ENCODE measurements at places on chromosomes 1 and 21.

GRCh38 chr1:110245876-110246620, 35.9 kb downstream of the KCNC4 start:
- H3K4me3 ChIP-seq, result no peak overlapping the region
- no peaks in the 10 kb centered on the region for H3K27me3 ChIP-seq
- no peaks in the 10 kb centered on the region for H3K36me3 ChIP-seq
- no peak overlapping the region for H3K27ac ChIP-seq
- DNase-seq, result no peak

- DNase-seq, result no peak
- no peaks in the 10 kb centered on the region for H3K27me3 ChIP-seq
- H3K27ac ChIP-seq, result no peak overlapping the region
- peaks cover 7% of the 10 kb centered on the region for H3K4me1 ChIP-seq
These were observed 74.6 kb downstream of the NENF start for GRCh38 chr1:212507369-212507768.

GRCh38 chr1:228304766-228305395, 97.0 kb downstream of the OBSCN start:
- no peaks in the 10 kb centered on the region for H3K4me1 ChIP-seq
- H3K4me3 ChIP-seq, result no peak overlapping the region
- H3K36me3 ChIP-seq, result no peaks in the 10 kb centered on the region
- no peak for DNase-seq
- no peak overlapping the region for H3K27ac ChIP-seq
- no peaks in the 10 kb centered on the region for H3K27me3 ChIP-seq

DNA sequence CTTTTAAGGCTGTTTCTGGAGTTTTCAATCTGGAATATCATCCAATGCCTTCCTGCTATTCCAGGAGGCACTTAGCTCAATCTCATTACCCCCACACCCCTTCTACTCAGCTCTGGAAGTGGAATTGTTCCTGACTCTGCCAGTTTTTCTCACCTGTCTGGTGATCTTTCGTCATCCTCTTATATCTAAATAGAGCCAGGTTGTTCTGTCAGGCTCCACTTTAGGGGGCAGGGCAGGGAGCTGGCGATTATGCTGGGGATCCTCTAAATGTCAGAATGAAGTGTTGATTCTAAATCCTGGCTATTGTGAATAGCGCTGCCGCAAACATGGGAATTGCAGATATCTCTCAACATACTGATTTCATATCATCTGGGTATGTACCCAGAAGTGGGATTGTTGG, 63.6 kb upstream of the ETV3 start:
- H3K36me3 ChIP-seq, result no peaks in the 10 kb centered on the region
- H3K27ac ChIP-seq, result no peak overlapping the region
- no peaks in the 10 kb centered on the region for H3K27me3 ChIP-seq
- no peak for DNase-seq

- no peaks in the 10 kb centered on the region for H3K27me3 ChIP-seq
- H3K27ac ChIP-seq, result no peak overlapping the region
- no peaks in the 10 kb centered on the region for H3K36me3 ChIP-seq
- H3K4me1 ChIP-seq, result no peaks in the 10 kb centered on the region
These were observed 5.0 kb upstream of the CLCNKB start for GRCh38 chr1:16038620-16038912.

- H3K27ac ChIP-seq, result no peak overlapping the region
- H3K27me3 ChIP-seq, result no peaks in the 10 kb centered on the region
- H3K4me3 ChIP-seq, result no peak overlapping the region
- H3K36me3 ChIP-seq, result no peaks in the 10 kb centered on the region
These were observed 34.4 kb upstream of the COP1 start for GRCh38 chr1:176241385-176242015.

GRCh38 chr1:8017495-8018197, 8.5 kb downstream of the ERRFI1 start:
- peaks cover 6% of the 10 kb centered on the region for H3K36me3 ChIP-seq
- no peak overlapping the region for H3K4me3 ChIP-seq
- DNase-seq, result peak; percentile 80
- no peaks in the 10 kb centered on the region for H3K27me3 ChIP-seq
- no peak overlapping the region for H3K27ac ChIP-seq

DNA sequence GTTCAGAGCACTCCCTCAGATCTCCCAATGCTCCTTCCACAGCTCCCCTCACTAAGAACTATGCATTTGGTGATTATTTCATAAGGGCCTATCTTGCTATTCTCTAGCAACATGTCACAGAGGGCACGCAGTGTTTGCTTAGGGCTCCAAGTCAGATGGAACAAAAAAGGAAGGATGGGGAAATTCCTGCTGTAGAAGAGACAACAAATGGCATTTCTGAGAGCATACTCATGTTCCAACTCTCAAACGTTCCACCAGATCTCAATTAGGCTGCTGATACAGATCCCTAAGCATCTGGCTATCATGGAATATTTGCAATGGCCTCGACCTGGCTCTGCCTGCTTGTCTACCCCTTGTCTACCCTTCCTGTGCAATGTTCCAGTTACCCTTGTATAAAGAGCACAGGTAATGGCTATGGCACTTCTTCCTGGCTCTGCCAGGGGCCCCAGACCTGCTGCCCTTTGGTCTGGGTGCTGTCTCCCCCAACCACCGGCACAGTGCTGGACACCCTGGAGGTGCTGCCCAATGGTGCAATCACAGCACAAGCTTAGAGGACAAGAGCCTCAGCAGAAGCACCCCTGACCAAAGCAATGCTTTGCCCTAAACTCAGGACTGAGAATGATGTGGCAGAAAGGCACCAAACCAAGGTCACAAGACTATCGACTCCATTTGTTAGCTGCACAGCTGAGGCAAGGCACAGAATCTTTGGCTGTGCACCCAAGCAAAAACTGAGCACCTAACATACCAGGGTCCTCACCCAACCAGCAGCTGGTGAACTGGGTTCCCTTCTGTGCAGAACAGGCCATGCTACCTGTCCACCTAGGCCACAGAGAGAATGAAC, 3.6 kb downstream of the PARP1 start:
- H3K4me1 ChIP-seq, result peaks cover 22% of the 10 kb centered on the region
- H3K27me3 ChIP-seq, result no peaks in the 10 kb centered on the region
- peak; percentile 37 for DNase-seq
- peak overlapping the region; percentile 0 for H3K27ac ChIP-seq
- peaks cover 13% of the 10 kb centered on the region for H3K36me3 ChIP-seq
- H3K4me3 ChIP-seq, result no peak overlapping the region

DNA sequence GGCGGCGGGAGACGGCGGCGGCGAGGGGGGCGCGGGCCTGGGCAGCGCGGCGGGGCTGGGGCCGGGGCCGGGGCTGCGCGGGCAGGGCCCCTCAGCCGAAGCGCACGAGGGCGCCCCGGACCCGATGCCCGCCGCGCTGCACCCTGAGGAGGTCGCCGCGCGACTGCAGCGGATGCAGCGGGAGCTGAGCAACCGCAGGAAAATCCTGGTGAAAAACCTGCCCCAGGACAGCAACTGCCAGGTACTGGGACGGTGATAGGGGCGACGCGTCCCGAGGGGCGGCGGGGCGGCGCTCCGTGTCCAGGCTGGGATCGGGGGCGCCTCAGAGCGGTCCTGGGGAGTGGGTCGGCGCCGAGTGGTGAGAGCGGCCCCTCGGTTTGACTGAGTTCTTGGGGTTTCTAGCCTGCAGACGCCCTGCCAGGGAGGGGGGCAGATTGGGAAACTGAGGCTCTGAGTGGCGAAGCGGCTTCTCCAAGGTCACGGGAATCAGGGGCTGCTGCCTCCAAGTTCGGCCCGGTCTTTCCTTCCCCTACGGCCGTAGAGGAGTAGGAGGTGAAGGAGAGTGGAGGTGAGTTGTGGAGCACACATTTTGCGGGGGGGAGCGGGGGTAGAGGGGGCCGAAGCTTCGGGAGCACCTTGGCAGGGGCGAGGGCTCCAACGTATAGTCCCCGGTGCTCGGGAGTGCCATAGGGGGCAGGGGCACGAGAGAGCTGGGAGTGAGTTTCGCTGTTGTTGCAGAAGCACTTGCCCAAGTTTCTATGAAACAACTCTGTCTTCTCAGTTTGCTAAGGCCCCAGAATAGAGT, 508 bp downstream of the RAVER2 start:
- no peaks in the 10 kb centered on the region for H3K27me3 ChIP-seq
- no peaks in the 10 kb centered on the region for H3K4me1 ChIP-seq
- H3K27ac ChIP-seq, result peak overlapping the region; percentile 57
- peak overlapping the region; percentile 84 for H3K4me3 ChIP-seq
- H3K36me3 ChIP-seq, result no peaks in the 10 kb centered on the region

- no peak overlapping the region for H3K4me3 ChIP-seq
- no peak overlapping the region for H3K27ac ChIP-seq
- H3K36me3 ChIP-seq, result no peaks in the 10 kb centered on the region
- DNase-seq, result peak; percentile 14
These were observed 365.7 kb upstream of the USP24 start for GRCh38 chr1:55580845-55581332.

GRCh38 chr1:115782571-115783281, 14.2 kb upstream of the CASQ2 start:
- no peaks in the 10 kb centered on the region for H3K36me3 ChIP-seq
- H3K27me3 ChIP-seq, result no peaks in the 10 kb centered on the region
- DNase-seq, result peak; percentile 97
- H3K4me1 ChIP-seq, result no peaks in the 10 kb centered on the region

DNA sequence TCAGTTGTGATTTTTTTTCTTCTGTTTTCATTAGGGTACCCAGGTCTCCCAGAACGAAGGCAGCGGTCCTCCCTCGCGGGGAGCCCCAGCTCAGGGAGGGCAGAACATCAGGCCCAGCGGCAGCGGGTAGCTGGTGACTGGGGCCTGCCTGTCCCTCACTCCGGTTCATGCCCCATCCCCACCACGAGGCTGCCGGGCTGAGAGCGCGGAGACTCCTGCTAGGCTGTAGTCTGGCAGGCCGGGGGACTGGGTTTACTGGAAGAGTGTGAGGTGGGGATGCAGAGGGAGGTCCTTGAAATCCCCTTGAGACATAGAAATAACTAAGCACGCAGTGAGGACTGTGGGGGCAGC, 10.5 kb downstream of the BRINP2 start:
- peaks cover 4% of the 10 kb centered on the region for H3K4me1 ChIP-seq
- no peak overlapping the region for H3K27ac ChIP-seq
- peaks cover 5% of the 10 kb centered on the region for H3K27me3 ChIP-seq
- H3K4me3 ChIP-seq, result no peak overlapping the region
- H3K36me3 ChIP-seq, result no peaks in the 10 kb centered on the region

GRCh38 chr21:43767984-43768867, 7.9 kb downstream of the CSTB start:
- DNase-seq, result peak; percentile 69
- no peak overlapping the region for H3K4me3 ChIP-seq
- H3K27me3 ChIP-seq, result no peaks in the 10 kb centered on the region
- H3K4me1 ChIP-seq, result peaks cover 5% of the 10 kb centered on the region
- H3K27ac ChIP-seq, result no peak overlapping the region
- peaks cover 2% of the 10 kb centered on the region for H3K36me3 ChIP-seq

GRCh38 chr1:26263212-26263611, 16.7 kb upstream of the SH3BGRL3 start:
- no peaks in the 10 kb centered on the region for H3K27me3 ChIP-seq
- peaks cover 6% of the 10 kb centered on the region for H3K36me3 ChIP-seq
- no peak overlapping the region for H3K4me3 ChIP-seq
- H3K4me1 ChIP-seq, result no peaks in the 10 kb centered on the region

GRCh38 chr1:66386712-66387111, 147.2 kb upstream of the SGIP1 start:
- H3K27ac ChIP-seq, result no peak overlapping the region
- H3K4me1 ChIP-seq, result peaks cover under 1% of the 10 kb centered on the region
- H3K27me3 ChIP-seq, result no peaks in the 10 kb centered on the region
- no peaks in the 10 kb centered on the region for H3K36me3 ChIP-seq
- H3K4me3 ChIP-seq, result no peak overlapping the region
- DNase-seq, result no peak

- no peaks in the 10 kb centered on the region for H3K27me3 ChIP-seq
- no peaks in the 10 kb centered on the region for H3K4me1 ChIP-seq
- no peak overlapping the region for H3K4me3 ChIP-seq
- no peak overlapping the region for H3K27ac ChIP-seq
These were observed 54.9 kb downstream of the KCNK1 start for GRCh38 chr1:233668725-233669294.

DNA sequence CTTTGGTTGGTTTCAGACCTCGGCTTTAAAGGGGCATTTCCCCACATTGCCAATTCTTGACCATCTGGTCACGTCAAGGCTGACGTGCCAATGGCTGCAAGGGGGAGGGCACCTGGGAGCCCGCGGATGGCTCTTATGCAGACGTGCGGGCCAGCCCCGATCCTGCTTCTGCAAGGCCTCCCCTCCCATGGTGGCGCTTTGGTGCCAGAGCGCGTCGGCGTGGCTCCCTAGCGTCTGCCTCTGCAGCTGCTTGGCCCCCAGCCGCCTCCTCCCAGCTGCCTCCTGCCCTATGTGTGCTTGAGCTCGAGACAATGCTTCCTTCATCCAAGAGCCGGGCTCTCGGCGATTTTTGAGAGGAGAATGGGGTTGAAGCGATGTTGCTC, 29.1 kb downstream of the SKI start:
- no peaks in the 10 kb centered on the region for H3K36me3 ChIP-seq
- H3K27me3 ChIP-seq, result no peaks in the 10 kb centered on the region
- H3K27ac ChIP-seq, result no peak overlapping the region
- DNase-seq, result no peak

DNA sequence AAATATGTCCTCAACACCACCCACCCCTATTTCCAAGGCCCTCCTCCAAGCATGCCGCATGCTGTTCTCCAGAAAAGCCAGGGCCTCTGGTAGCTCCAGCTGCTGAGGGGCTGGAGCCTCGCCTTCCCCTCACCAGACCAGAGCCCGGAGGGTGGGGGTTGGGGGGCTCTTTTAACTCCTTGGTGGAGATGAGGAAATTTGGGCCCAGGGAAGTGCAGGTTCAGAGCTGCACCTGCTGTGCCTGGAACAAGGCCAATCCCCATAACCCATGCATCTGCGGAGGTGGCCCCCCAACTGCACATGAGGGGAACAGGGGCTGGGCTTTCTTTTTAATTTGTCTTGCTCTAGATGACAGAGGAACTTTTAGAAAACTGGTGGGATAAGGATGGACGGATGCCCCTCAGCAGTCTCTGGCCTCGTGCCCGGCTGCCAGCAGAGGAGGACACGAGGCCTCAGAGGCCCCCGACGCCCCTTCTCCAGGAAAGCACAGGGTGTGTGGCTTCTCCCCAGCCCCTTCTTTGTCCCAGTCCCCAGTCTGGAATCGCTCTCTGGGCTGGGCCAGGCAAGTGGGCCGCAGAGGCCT, 550 bp upstream of the SELENON start:
- H3K27me3 ChIP-seq, result no peaks in the 10 kb centered on the region
- peaks cover 5% of the 10 kb centered on the region for H3K4me1 ChIP-seq
- DNase-seq, result no peak
- H3K36me3 ChIP-seq, result no peaks in the 10 kb centered on the region

GRCh38 chr1:22111115-22111514, 31.8 kb downstream of the WNT4 start:
- H3K27ac ChIP-seq, result no peak overlapping the region
- no peak overlapping the region for H3K4me3 ChIP-seq
- H3K36me3 ChIP-seq, result peaks cover 4% of the 10 kb centered on the region
- DNase-seq, result no peak

GRCh38 chr1:91725618-91725988, 160.3 kb downstream of the TGFBR3 start:
- no peaks in the 10 kb centered on the region for H3K36me3 ChIP-seq
- no peaks in the 10 kb centered on the region for H3K4me1 ChIP-seq
- no peak for DNase-seq
- H3K27me3 ChIP-seq, result no peaks in the 10 kb centered on the region

GRCh38 chr1:109371341-109371739, 26.4 kb downstream of the SORT1 start:
- H3K27me3 ChIP-seq, result no peaks in the 10 kb centered on the region
- no peak for DNase-seq
- no peak overlapping the region for H3K4me3 ChIP-seq
- peaks cover 2% of the 10 kb centered on the region for H3K4me1 ChIP-seq
- no peaks in the 10 kb centered on the region for H3K36me3 ChIP-seq
- H3K27ac ChIP-seq, result no peak overlapping the region

Data from mesendoderm (in vitro differentiated cells).